ENCODE measurements at places on chromosomes 11 and 22.

GRCh38 chr11:104926771-104927611, 28.7 kb upstream of the CASP12 start:
- no peak for DNase-seq

DNA sequence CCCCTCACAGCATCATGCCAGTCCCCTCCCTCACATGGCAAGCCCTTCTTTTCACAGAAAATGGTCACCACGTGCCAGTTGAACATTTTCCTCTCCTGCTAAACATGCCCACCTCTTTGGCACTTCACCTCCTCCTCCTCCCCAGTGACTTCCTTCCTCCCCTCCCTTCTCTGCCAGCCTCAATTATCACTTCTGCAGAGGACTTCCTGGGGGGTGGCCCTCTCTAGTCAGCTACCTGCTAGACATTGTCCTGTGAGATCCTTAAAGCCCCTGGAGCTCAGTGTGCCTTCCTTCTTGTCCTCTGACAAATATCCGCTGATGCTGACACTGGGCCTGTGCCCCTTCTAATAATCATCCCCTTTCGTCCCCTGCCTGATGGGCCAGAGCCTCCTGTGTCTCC, 43.2 kb upstream of the E2F8 start:
- no peak for DNase-seq

DNA sequence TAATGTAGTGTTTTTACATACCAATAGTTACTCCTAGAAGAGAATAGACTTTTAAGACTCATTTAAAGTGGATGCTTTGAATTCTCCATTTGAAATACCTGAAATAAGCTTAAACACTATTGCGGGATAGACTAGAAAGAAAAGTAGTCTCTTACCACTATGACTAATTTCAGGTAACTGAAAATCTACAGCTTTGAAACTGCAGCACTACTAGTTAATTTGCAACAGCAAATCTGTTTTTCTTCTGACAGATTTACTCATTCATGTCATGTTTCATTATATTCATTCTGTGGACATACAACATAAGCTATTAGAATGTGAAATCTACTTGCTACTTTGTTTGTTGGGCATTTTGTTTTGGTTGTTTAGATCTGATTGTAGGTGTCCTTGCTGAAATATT, 153.6 kb downstream of the MAML2 start:
- no peak for DNase-seq

DNA sequence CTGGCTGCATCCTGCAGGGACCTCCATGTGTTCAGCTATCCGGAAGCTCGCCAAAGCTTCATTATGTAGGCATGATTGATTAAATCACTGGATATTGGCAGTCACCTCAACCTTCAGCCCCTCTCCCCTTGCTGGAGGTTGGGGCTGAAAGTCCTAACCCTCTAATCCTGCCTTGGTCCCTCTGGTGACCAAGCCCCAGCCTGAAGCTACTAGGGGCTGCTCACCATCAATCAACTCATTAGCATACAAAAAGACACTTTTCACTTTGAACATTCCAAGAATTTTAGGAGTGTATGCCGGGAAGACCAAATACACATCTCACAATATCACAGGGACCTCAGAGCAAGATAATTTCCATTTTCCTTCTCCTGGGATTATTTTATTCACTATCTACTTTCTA, 38.8 kb upstream of the TPBGL start:
- DNase-seq: no peak

GRCh38 chr11:111589114-111589513, 13.1 kb upstream of the SIK2 start:
- no peak for DNase-seq

DNA sequence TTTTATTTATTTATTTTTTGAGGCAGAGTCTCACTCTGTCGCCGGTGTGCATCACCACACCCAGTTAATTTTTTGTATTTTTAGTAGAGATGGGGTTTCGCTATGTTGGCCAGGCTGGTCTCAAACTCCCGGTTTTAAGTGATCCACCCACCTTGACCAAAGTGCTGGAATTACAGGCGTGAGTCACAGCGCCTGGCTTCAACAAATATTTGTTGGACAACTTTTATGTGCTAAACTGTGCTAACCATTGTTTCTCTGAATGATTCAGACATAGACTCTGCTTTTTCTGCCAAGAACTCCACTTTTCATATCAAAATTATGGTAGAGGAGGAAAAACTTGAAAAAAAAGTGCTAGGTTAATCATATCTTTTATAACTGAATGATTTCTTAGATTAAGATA, 36.3 kb downstream of the MMP7 start:
- DNase-seq: no peak

DNA sequence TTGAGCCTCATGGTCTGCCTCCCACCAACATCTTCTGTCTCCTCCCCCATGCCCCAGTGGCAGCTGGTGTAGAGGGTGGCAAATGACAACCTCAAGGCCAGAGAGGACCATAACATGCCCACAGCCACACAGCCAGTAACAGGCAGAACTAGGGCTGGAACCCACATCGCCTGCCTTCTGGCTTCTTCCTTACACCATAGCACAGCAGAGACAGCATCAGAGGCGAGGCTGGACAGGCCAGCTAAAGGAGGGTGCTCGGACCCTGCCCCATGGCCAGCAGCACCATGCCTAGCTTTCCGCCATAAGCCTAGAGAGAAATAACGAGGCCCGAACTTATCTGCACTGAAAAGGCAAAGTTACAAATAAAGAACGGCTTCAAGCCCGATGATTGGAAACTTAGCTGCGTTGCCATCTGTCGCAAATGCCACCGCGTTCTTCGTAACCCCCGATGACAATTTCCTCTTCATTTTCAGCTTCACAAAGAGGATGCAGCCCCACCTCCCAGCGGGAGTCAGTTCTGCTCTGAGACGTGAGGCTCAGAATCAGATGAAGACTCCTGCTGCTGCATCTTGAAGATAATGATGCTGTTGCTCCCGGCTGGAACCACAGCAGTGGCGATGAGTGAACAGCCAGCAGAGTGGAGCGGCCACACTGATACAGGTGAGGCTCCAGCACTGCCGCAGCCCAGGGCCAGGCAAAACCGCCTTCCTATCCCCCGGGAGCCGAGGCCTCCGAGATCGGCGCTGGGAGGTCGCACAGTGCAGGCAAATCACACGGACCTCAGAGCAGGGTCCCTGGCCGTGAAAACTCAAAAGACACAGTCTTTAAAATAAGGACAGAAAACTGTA, 73.8 kb upstream of the RTL6 start:
- no peak for DNase-seq

DNA sequence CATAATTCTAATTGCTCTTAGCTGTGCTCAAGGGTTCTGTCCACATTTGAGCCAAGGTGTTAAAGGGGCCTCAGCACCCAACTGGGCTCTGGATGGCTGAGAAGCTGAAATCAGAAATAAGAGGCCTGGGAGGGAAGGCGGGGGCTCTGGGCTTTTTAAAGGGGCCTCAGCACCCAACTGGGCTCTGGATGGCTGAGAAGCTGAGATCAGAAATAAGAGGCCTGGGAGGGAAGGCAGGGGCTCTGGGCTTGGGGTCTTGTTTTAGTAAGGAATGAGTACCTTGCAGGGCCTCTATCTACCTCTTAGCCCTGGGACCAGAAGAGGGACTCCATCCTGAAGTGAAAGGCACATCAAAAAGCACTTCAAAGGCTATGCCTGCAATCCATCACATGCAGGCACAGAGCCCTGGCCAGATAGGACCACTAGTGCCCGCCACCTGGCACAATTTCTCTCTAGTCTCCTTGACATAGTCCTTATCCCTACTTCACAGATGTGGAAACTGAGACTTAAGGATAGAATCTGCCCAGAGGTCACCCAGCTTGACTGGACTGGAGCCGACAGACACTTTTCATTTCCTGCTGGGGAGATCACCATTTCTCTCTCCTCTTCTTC, 35.6 kb downstream of the DKK3 start:
- no peak for DNase-seq

DNA sequence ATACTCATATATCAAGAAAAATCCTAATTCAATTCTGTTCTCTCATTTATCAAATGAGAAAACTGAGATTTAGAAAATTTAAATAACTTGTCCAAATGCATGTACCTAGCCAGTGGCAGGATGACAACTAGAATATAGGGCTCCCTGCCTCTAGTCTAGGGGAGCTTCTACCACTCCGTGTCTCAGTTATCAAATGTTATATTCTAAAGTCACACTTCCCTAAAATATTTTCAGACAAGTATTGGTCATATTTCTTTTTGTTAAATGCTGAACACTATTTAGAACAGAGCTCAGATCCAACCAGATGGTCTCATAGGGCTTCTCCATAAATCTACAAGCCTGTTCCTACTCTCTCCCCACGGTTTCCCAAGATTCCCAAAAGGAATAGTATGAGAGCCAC, 26.3 kb downstream of the KCNJ1 start:
- no peak for DNase-seq

DNA sequence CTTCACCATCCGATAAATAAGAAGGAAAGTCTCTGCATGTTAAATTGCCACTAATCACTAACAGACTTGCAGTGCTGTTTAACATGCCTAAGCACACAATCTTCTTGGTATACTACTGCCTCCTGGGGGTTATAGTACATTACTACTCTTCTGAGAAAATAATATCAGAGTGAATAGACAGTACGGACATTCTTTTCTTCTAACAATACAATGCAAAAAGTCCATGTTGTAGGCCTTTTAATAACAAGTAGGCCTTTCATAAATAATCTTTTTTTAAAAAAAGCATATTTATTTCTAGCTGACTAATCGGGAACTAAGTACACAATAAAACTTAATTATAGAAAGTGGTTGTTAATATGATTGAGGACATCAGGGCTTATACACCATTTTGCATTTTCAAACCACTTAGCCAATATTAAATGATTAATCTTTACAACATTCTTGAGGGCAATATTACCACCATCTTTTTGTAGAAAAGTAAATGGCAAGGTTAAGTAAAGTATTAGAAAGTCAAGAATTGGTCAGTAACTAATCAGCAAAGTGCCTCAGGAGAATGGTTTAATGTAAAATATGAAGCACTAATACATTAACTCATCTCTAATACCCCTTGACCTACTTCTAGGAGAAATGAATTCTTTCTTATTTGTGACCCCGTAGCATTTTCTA, 84.7 kb downstream of the TTC28 start:
- DNase-seq: no peak

DNA sequence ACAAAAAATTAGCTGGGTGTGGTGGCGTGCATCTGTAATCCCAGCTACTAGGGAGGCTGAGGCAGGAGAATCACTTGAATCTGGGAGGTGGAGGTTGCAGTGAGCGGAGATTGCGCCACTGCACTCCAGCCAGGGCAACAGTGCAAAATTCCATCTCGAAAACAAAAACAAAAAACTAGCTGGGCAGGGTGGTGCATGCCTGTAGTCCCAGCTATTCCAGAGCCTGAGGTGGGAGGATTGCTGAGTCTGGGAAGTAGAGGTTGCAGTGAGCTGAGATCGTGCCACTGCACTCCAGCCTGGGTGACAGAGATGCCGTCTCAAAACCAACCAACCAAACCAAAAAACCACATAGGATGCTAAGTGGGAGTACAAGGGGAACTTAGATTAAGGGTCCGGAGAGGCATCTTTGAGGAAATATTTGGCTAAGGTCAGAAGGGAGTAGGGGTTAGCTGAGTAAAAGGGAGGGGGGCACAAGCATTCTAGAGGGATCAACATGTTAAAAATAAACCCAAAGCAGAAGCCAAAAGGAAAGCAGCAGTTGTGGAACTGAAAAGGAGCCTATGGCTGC, 10.2 kb downstream of the PHF5A start:
- DNase-seq: peak; percentile 15

DNA sequence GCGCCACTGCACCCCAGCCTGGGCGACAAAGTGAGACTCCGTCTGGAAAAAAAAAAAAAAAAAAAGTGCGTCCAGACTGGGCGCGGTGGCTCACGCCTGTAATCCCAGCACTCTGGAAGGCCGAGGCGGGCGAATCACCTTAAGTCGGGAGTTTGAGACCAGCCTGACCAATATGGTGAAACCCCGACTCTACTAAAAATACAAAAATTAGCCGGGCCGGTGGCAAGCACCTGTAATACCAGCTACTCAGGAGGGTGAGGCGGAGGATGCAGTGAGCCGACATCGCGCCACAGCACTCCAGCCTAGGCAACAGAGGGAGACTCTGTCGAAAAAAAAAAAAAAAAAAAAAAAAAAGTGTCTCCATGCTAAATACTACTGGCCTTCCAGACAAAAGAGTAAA, 1.3 kb downstream of the USP28 start:
- no peak for DNase-seq

- DNase-seq: no peak
These were observed 81.6 kb upstream of the SUSD2 start for GRCh38 chr22:24099666-24100065.

- no peak for DNase-seq
These were observed 93.8 kb downstream of the ETS1 start for GRCh38 chr11:128493570-128493965.

DNA sequence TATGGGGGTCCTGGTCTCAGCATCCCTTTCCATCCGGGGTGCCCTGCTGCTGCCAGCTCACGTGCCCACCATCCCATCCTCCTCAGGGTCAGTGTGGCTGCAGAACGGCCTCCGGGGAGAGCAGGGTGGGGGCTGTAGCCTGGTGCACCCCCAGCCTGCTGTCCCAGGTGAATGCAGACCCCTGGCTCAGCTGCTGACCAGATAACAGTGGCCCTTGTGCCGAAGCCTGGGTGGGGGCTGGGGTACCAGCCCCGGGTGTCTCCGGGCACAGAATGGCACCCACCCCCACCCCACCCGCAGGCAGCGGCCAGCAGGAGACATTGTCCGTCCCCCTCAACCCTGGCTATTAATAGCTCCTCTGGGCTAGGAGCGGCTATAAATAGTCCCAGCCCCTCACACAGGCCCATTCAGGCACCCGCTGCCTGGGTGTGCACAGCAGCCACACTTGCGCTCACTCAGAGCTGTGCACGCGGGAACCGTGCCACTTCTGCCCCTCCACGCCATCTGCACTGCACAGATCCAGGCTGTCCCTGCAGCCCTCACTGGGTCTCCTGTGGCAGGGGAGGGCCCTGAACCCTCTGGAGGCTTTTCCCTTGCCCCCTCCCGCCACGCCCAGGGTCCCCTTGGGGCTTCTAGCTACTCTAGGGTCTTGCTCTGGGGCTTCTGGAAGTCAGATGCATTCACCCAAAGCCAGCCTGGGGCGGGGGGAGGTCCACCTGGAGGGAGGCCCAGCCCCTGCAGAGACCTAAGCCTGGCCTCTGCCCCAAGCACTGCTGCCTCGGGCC, 18.7 kb downstream of the CRELD2 start:
- DNase-seq: peak; percentile 96

DNA sequence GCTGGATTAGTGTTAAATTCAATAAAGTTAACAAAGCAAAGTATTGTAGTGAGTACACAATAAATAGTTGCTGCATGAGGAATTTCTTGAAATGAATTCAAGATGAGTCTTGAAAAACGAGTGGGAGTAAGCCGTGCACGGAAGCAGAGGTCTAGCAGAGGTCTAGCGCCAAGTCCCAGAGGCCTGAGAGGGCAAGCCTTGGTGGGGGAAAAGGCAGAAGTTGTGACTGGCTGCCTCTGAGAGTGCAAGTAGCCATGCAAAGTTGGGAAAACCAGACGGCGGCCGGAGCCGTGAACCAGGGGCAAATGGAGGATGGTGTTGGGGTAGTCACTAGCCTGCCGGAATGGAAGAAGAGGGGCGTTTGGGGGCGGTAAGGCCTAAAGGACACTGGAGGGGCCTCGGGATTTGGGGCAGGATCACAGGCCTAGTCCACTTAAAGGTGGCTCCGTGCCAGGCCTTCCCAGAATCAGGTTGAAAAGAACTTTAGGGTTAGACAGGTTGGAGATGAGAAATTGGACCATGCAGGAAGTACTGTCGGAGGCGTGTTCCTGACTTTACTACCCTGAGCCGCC, 379 bp upstream of the SLC3A2 start:
- no peak for DNase-seq

- no peak for DNase-seq
These were observed 278.4 kb upstream of the PDGFD start for GRCh38 chr11:104442321-104442720.

Measured in posterior cingulate gyrus (tissue), 11 donors.